Stimulated activated CD4-positive, alpha-beta T cell treated with anti-CD3 and anti-CD28 coated beads, Interleukin-1b, Interleukin-23, amount 100 ng/mL, for 4 hours (primary cell): ENCODE measurements at places on chromosomes 3 and 15.
A peak's percentile ranks its signal among the peaks of the same experiment; 100 is the strongest.

DNA sequence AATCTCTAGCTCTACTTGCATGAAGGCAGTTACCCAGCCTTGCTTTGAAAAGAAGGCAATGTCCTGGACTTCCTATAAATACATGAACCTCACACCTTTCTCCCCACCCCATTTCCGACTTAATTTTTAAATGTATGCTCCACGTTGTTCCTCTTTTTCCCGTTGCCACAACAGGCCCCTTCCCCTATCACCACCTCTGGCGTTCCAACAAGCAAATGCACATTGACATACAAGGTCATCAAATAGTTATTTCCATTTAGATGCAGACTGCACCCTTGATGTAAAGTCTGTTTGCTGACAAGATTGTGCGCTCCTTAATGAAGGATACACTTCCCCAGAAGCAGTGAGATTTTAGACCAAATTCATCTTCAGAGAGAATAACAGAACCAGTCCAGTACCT lies 260.7 kb upstream of the UMPS start:
- DNase-seq, result no peak

DNA sequence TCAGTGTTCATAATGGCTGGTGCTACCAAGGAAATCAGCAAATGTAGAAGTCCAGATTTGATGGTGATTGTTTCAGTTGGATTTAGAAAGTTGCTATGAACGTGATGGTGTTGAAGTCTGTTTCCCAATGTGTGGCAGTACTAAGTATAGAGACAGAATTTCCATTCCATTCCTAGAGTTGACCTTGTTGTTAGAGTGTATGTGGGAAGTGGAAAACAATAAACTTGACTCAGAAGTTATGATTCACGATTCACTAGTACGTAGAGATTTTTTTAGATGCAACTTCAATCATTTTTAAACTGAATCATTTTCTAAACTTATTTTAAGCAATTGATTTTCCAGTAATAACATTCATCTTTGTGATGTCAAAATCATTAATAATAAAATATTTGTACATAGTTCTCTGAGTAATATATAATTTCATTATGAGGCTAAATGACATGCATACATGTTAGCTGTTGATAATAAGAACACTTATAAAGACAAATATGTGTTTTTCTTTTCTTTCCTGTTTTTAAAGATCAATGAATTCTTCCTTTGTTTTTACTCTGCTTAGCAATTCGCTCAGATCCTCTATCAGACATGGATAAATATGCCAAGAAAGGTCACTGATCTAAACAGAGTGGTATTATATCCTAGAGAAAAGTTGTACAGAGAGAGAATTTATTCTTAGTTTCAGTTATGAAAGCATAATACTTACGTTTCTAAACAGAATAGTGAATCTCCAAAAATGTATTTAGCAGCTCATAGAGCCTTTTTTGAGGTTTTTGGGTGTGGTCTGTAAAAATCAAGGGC lies 108.8 kb upstream of the GPR149 start:
- DNase-seq, result no peak

DNA sequence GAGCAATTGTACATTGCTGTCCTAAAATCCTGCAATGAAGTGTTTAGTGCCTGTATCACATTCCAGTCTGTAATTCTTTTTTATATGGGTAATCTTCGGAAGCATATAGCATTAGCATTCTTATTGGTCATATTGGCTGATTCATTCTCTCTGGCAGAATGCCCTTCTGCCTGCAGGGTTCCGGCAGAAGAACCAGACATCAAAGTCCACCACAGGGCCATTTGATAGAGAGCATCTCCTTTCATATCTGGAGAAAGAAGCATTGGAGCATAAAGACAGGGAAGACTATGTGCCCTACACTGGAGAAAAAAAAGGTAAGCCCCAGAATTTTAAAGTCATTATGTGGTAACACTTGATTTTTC lies 39.6 kb downstream of the TMOD3 start:
- no peak for DNase-seq

DNA sequence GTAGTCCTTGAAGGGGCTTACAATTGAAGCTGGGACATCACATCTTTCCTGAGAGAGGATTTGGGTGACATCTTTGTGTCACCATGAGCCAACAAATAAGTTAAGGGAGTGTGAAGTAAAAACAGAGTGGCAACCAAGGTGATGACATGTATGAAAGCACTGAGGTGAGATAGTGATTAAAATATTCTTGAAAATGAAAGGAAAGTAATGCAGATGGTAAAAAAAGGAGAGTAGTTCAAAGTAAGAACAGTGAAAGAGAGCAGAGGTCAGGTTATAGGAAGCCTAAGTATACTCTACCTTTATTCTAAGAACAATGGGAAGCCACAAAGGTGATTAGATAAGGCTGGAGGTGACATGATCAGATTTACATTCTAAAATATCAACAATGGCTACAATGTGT lies 486.1 kb downstream of the DIPK2A start:
- no peak for DNase-seq

DNA sequence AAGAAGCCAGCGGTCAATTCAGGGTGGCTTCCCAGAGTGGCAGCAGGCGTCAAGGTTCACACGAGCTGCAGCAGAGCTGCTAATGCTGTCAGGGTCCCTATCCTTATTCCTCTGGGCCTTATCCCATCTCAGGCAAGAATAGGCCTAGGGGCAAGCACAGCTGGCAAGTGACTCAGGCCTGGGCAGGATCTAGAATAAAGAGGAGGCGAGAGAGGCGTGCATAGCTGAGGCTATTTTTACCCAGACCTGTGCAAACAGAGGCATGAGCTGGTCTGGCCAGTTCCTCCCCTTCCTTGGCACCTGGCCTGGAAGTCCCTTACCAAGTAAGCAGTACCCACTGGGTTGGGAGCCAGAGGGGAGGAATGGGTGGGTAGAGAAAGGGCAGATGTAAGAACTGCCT lies 12.2 kb upstream of the VIPR1 start:
- DNase-seq, result no peak

GRCh38 chr15:38720893-38721567 lies 156.4 kb upstream of the RASGRP1 start:
- DNase-seq, result no peak

DNA sequence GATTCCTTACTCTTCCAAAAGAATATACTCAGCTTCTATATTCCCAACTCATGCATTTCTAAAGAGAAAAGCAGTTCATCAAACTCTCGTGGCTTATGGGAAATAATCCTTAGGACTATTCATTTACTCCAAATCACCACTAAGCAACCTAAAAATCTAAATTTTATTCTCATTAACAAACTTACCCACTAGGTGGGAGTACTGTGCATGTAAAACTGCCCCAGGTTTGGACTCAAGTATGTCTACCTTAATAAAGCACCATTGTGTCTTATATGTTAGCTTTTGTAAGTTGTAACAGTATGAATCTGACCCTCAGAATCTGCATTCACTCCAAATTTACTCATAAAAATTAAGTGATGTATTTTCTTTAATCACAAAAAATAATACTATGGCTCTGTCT lies 25.3 kb downstream of the RAD18 start:
- DNase-seq, result no peak

DNA sequence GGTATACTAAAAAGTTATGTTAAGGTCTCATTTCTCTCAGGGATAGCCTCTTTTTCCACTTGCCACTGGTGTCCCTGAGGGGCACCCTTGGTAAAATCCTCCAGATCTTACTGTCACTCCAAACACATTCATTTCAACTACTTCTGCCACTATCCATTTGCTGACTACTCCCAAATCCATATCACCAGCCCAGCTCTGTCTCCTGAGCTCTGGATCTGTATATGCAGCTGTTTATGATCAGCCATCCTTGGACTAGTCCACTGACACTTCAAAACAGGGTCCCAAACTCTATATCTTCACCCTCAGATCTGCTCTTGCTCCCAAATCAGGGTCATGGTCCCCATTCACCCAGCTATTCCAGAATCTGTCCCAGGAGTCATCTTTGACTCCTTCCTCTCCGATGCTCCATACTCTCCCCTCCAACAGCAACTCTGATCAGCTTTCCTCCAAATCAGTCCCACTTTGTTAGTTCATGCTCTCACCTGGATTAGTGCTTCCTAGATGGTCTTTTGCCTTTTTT lies 9.9 kb downstream of the NCEH1 start:
- no peak for DNase-seq

- no peak for DNase-seq
Measured at GRCh38 chr3:114872050-114872449, 275.0 kb downstream of the ZBTB20 start.

GRCh38 chr3:51391566-51392354 lies 675 bp downstream of the RBM15B start:
- DNase-seq, result peak; percentile 37

DNA sequence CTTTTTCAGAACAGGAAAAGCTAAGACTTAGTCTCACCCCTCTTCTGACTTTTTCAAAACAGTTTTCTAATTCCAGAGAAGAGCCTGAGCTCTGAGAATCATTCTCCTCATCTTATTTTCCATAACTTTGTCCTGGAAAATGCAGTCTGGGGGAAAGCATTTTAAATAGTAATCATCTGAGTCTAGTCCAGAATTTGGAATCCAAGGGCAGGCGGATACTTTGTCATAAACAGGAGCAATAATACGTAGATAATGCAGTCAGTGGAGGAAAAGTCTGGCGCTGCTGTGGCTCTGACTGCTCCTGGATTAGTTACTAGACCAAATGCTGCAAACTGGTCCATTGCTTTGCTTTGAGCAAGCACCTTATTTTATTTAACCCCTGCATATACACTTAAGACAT lies 285.0 kb downstream of the THSD4 start:
- DNase-seq, result no peak

- DNase-seq, result no peak
Measured at GRCh38 chr3:40340541-40341170, 31.1 kb downstream of the EIF1B start.

DNA sequence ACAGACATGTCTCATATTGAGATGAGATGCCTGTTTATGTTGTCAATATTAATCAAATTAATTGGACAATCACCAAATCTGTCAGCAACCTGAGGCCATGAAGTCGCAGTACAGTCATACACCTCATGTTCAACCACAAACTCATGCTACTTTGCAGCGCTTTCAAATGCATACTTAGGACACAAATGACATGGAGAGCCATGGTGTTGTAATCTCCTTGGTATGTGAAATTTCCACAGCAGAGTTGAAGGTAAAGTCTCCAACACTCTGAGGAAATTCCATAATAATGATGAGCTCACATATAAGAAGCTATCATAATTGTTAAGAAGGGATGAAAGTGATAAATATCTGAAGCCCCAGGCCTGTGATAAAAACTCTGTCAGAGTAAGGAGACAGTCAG lies 873.9 kb downstream of the MCTP2 start:
- no peak for DNase-seq

DNA sequence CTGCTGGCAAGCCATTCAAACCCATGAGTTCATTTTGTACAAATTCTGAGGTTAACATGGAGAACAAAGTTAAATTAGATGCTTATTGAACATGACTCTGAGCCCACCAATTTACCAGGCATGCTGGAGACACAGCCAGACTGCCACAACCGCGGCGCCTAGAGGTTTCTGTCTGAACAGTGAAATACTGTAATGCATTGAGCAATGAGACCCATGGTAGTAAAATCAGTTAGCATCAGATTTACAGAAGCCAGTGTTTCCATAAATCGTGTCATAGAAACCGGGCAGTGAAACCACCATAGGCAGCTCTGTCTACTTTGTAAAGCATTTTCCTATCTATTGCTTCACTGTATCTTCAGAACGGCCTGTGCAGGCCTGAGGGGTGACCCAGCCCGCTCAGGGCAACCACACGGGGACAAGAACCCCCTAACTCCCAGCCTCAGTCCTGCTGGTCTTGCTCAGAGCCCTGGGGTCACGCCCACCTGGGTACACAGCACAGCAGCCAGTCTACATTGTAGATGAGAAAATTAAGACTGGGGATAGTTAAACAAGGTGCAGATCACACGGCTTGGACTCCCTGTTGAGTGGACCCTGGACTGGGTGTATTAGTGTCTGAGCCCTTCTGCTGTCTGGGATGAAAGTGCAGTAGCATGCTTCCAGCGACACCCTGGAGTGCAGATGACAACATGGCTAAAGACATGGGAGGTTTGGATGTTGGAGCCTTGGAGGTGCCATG lies 44.2 kb downstream of the MGLL start:
- no peak for DNase-seq

DNA sequence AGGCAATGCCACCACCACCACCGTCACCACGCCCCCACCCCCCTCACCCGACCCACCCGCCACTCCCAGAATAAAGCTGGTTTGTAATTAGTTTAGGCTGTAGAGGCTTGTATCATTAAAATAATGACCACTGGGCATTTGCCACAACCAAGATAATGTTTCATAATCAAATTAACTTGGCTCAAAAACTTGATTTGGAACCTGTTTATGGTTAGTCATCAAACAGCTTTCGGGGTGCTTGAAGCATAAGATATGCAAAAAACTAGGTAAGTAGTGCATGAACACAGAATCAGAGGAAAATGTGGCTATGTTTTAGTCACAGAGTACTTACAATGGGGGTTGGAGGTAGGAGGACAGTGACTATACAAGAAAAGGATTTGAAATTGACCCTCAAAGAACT lies 115.1 kb downstream of the FHIT start:
- DNase-seq, result no peak

DNA sequence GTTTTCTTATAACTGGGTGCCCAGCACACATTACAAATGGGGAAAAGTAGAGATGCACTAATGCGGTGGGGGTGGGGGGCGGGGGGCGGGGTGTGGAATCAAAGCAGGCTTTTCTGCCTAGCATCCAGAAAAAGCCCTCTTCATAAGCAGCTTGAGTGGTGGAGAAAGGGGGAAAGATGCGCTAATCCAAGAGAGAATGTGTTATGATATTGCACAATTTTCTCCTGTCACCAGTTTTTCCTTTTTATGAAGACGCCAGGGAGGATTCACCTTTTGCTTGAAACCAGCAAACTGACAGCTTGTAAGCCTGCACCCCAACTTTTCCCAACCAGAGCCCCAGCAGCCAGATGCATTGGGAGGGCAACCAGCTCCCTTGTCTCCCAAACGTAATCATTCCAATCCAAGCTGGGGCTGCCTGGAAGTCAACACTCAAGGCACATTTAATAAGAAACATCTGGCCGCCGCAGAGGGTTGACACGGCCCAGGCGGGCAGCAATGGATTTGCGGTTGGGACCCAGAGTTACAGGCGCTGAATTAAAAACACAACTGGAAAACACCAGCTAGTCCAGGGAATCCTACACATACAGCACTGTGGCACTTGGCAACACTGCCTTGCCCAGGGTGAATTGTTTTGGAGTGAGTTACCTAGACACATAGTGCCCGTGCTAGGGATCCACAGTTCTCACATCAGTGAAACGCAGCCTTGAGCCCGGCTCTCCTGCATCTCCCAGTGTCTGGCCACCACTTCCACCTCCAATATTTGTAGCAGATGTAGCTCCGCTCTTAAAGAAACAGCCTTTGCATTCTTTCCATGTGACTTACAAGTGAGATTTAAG lies 218.5 kb upstream of the PRICKLE2 start:
- no peak for DNase-seq

GRCh38 chr3:42957573-42957972 lies 21.5 kb upstream of the GASK1A start:
- DNase-seq, result no peak

- DNase-seq, result no peak
Measured at GRCh38 chr3:65619451-65619881, 419.3 kb downstream of the MAGI1 start.

DNA sequence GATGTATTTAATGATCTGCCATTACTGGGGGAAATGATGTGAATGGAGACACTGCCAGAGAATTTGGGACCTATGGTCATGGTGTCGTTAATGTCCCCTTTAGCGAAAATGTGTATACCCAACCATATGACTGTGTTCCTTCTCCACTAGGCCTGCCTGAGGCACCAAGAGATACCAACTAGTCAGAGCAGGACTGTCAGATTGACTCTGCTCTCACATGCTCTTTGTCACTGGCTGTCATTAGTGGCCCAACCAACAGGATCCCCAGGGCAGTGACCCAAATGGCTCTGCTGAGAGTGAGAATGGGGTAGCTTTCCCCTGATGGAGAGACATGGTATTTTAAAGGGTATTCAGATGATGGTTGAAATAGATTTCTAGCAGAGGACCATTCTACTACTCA lies 2.8 kb downstream of the TAGLN3 start:
- DNase-seq, result no peak
